ENCODE measurements at places on chromosomes 13 and 19.

GRCh38 chr13:46389457-46390451, 2.7 kb upstream of the RUBCNL start:
- no peak for DNase-seq

GRCh38 chr13:66911411-66911939, 318.7 kb downstream of the PCDH9 start:
- no peak for DNase-seq

- peak; percentile 13 for DNase-seq
Observed at GRCh38 chr19:12293777-12294248, 870 bp downstream of the ZNF44 start.

DNA sequence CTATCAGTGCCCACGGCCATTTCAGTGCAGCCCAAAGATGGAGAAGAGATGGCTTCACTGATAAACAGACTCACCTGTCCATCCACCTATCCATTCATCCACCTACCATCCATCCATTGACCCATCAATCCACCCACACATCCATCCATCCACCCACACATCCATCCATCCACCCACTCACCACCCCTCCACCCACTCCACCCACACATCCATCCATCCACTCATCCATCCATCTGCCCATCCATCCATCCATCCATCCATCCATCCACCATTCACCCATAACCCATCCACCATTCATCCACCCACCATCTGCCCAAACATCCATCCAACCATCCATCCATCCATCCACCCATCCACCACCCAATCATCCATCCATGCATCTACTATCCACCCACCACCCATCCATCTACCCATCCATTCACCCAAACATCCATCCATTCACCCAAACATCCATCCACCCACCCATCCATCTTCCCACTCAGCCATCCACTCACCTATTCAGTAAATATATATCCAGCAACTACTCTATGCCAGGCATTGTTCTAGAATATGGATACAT, 31.6 kb upstream of the ZNRF4 start:
- DNase-seq, result no peak

DNA sequence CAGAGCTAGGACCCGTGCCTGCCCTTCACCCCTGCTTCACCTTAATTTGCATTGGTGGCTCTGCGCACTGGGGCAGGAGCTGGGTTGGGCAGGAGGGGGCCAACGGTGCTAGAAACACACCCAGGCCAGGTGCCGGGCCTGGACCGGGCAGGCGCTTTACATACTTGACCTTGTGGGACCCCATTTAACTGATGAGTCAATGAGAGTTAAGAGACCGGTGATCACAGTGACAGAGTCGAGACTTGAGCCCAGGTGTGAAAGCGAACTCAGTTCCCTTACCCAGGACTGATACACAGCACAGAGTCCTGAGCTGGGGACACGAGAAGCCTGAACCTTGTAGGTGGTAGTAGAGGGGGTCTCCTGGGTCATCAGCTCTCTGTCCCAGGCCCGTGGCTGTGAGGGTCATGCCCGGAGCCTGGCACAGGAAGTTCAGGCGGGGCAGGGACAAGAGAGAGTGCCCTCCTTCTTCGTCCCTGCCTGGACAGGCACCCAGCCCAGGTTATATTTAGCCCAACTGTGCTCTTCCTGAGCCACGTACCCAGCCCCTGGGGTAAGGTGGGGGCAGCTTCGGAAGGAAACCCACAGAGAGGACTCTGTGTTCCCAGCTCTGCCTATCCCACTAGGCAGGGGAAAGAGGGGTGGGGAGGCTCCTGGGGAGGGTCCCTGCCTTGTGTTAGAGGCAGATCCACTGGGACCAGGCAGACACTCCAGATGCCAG, 1.9 kb downstream of the PRX start:
- DNase-seq, result no peak

DNA sequence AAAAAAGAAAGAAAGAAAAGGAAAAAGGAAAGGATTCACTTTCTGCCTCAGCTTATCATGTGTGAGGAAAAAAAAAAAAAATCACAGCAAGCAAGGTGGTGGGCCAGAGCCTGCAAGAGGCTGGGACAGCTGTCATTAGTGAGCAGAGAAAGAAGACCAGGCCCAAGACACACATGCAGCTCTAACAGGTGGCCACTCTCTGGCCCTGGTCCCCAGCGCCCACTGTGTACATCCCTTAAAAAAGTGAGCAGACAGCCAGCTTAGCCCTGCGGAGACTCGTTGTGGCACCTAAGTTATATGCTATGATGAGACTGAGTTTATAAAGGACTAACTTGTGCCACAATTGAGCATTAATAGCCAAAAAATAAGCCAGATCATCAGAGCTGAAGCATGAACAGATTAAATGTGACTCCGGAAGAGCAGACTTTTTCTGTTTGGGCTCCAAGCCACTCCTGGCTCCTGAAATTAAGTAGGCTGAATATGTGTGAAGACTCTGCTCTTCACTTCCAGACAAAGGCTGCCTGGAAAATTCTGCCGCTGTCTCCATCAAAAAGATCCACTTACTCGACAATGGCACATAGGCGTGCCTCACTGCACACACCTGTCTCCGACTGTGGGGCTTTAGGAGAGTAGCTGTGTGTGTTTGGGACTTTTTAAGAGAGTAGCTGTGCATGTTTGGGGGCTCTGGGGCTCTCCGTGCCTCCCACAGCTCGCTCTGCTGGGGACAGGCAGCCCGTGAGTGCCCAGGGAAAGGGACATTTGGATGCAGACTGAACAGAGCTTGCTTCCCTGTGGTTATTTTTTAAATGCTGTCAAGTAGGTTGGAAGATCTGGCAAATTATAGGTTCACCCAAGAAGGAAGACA, 55.0 kb downstream of the LATS2 start:
- no peak for DNase-seq

GRCh38 chr19:8441725-8442544, 2.8 kb upstream of the HNRNPM start:
- DNase-seq, result no peak

DNA sequence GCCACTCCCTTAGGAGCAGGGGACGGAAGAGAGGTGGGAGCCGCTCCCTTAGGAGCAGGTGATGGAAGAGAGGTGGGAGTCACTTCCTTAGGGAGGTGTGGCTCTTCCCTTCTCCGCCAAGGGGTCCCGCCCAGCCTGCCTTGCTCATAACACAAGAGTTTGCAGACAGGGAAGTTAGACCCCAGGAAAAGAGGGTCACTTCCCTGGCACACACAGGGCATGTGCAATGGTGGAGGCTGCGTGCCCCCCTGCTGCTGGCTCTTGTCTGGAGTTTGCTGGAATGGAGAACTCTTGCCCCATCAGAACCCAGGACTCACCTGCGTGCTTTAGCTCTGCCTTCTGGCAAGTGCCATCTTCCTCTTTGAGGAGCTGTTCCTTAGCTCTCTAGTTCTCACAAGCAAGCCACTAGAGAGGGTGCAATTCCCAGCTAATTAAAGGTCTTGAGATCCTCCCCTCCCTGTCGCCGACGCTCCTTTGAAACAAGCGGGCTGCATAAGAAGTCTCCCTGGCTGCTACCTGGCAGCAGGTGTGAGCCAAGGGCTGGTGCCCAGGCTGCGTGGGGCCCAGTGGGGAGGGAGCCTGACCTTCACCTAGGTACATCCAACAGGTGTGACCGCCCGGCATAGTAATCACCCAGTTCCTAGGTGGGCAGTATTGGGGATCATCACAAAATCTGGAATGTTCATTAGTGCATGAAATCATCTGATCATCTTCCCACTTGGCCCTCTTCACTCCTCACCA, 281.6 kb downstream of the ZNF536 start:
- no peak for DNase-seq

DNA sequence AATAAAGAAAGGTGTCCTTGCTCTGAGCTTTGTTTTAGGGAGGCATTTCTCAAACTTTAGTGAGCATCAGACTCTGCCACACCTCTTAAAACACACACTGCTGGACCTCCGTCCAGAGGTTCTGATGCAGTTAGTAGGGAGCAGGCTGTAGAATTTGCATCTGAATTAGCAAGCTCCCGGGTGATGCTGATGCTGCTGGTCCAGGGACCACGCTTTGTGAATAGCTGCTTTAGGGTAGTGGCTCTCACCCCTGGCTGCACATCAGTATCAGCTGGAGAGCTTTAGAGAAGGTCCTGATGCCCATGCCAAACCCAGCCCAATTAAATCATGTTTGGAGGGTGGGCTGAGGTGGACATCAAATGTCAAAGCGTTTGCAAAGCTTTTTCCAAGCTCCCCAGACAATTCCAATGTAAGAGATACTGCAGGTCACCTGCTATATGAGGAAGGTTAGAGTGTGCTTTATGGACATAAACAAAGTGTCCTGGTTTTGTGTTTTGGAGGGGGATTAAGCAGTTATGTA, 3.6 kb downstream of the HTR2A start:
- no peak for DNase-seq

GRCh38 chr19:49767381-49767780, 580 bp downstream of the AP2A1 start:
- no peak for DNase-seq

DNA sequence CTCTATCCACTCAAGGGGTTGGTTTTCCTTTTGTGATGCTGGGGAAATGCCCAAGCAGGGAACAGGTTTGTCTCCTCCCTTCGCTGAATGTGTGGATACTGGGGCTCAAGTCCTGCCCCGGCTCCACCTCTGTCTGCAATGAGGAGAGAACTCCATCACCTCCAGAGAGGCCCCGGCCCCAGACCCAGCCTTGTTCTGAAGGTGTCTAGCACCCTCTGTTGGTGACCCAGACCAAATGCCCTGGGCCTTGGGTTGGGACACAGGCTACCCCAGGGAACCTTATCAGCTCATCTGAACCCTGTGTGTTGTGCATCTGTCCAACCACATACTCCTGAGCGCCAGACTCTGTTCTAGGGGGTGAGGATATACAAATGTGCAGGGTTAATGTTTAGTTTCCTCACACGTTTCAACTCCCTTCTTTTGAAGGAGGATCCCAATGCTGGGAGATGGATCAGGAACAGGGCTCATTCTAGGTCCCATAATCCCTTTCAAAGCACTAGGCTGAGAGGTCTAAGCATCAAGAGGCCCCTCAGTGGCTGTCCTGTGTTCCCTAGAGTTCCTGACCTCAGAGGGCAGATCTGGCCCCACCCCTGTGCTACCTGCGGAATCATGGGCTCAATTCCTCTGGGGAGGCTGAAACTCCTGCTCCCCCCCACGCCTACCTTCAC, 112.5 kb upstream of the SLC7A1 start:
- no peak for DNase-seq

Measured in T1000 (cell line).